Hepatocyte (in vitro differentiated cells): ENCODE measurements at places on chromosomes 5 and 9. TPM values are rescaled to one million over a fixed set of nuclear protein-coding genes. Genes with fewer than 3 reads are reported as not detected.
A peak's percentile ranks its signal among the peaks of the same experiment; 100 is the strongest.

DNA sequence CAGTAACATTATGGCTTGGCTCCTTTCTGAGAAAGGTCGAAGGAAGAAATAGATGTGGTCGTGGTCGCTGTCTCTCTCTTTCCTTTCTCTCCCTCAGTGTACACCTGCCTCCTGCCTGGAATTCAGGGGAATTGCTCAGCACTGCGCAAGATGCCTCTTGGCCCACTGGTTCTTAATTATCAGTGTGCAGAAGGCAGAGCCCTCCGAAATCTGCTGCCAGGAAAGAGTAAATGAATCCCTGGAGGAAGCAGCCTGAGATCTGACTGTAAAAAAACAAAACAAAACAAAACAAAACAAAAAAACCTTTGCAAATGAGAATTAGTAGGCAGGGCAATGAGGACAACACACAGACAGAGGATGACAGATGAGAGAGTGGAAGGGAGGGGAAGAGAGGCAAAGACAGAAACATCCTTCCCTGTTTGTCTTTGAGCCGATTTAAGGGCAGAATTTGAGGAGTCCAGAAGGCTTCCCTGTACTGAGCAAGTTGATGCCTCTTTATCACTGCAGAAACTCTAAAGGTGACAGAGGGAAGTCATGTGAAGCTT is 113.8 kb upstream of the PUM3 start:
- DNase-seq = no peak

DNA sequence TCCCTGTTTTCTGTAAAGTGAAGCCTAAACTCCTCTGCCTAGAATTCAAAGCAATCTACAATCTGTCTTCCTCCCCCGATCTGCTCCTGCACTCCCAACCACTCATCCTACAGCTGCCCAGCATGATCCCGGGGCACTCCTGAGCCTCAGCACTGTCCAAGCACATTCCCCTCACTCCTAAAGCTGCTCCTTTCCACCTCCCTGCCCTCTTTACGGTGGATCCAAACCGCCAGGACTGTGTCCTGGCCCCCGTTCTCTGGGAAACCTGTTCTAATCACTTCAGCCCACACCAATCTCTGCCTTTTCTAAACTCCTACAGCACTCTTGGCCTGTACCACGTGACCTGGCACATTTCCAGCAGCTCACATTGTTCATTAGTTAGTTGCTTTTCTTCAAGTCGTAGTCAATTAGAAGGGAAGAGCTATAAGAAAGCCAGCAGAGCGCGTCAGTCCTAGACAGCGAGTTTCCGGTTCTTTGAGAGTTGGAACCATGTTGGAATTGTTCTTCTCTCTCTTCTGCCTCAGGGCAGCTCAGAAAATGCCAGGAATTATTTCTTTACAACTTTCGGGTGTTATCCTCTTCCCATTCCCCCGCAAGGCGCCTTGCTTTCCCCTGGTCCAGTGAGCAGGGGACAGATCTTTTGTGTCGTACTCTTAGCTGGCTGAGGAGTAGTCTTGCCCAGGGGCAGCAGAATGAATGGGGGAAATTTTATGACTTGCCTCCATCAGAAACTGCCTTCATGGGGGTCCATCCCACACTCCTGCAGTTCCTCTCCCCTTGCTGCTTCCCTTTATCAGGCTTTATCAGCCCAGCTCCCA is 60.7 kb downstream of the NRG2 start:
- peak; percentile 54 for DNase-seq

Gene FCN2
- total RNA-seq = not detected in 2 replicates

DNA sequence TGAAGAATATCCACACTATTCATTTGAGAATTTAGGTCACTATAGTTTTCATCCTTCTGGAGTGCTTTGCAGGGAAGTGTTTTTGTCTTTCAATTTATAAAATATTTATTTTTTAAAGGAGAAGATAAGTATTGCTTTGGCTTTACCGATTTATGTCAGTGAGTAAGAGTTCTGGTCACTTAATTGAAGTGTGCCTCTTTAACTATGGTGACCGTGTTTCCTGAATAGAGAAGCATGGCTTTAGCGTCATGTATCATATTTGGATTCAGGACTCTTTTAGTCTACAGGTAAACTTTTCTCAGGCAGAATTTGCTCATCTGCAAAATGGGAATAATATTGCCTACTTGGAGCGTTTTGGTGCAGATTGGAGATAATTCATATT is 902 bp downstream of the BDP1 start:
- DNase-seq = no peak

DNA sequence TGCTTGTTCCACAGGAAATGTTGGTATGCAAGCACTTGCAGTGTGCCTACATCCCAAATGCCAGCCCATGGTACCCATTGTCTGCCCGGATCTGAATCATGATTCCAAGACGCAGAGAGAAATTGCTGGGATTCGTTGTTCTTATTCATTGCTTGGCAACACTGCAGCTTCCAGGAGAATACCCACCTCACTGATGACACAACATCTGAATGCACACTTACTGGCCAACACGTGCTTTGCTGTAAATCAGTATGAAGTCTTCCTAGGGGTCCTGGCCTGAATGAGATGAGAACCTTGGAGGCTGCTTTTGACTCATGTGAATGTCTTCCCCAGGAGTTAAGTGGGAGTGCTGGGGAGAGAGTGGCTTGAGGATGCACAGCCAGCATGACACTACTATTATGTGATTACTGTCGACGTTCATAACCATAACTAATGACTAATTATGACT is 11.6 kb downstream of the SRD5A1 start:
- no peak for DNase-seq

Gene CD14
- total RNA-seq = 0.84 and 2.3 TPM in 2 replicates
